ENCODE measurements at places on chromosomes 2 and 18.
A peak's percentile ranks its signal among the peaks of the same experiment; 100 is the strongest.

GRCh38 chr2:118309946-118310680 is 221.8 kb downstream of the INSIG2 start:
- peak; percentile 5 for DNase-seq

DNA sequence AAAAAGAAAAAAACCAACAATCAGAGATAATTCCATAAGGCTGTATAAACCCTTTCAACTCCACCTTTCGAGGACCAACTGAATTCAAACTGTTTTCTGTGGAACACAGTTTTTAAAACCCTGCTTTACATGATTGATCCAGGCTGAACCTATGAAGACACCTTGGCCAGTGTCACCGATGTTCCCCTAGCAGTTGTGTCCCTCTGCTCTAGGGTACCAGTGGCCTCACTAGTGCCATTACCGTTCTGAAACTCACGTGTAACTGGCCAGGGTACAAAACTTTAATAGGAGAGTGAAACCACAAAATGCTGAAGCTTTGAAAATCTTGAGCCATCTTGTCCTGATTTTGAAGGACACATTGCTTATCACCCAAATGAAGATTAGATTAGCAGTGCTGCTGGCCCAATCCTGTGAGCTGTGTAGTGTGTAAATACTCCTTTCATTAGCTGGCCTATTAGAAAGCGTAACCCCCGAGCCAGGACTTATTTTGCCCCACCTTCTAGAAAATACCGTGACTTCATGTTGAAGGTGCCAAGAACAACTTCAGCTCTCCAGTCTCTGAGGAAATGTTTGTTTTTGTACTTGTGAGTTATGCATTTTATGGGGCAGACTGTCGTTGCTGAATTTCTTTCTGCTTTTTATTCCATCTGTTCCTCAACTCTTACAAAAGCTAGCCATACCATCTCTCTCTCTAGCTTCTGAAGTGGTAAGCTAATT is 147.8 kb upstream of the MAP3K20 start:
- DNase-seq: no peak

DNA sequence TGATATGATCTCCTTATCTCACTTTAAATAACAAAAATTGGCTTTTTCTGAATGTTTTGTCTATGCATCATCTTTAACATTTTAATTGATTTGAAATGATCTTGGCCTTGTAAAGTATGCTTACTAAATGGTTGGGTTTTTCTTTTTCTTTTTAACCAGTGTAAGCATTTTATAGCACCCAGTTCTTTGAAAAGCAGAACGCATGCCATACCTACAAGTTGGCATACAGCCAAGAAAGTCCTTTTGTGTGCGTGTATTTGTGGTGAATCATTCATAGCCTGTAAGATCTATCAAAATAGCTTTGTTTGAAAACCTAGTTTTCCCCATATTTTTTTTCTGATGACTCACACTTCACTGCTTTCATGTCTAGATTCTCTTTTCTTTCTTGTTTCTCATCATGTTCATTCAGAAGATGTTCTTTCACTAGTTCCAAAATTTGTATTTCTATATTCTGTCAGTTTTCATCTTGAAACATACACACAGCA is 4.1 kb upstream of the VRK2 start:
- no peak for DNase-seq

GRCh38 chr2:43592443-43592842 is 3.4 kb downstream of the THADA start:
- DNase-seq: no peak

- no peak for DNase-seq
Observed at GRCh38 chr18:75474332-75474731, 46.8 kb upstream of the SMIM21 start.

DNA sequence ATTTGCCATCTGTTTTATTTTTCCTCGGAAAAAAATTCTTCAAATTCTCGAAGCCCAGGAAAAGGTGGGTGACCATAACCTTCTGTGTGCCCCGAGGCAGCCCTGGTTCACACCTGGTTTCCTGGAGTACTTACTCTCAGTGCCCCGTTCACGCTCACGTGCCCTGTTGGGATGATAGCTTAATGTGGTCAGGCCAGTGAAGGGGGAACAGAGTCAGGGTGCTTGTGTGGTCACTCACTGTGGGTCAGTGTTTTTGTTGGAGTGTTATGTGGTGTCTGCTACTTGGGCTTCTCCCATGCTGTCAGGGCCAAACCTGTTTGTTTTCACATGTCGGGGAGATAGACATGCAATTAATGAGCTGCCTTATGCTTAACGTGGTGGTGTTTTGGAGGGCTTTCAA is 78.1 kb downstream of the MAP4K4 start:
- DNase-seq: no peak

DNA sequence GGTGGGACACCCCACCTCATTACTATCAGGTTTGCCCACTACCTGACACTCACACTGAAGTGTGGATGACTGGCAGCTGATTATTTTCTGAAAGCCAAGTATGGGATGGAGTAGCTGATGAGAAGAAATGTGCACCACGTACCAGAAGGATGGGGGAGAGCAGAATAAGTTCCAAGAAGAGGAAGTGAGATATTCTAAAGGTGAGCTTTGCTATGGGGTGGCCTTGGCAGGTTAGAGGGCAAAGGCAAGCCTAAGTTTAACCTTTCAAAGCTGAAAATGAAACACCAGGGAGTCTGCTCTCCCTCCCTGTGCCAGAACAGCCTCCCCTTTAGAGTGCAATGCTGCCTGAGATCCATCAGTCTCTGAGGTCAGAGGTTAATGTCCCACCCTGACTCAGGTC is 196.1 kb upstream of the OSR1 start:
- no peak for DNase-seq

GRCh38 chr2:23486684-23487075 is 101.7 kb downstream of the KLHL29 start:
- DNase-seq: no peak

GRCh38 chr18:27762054-27762453 is 414.9 kb downstream of the CDH2 start:
- DNase-seq: no peak

DNA sequence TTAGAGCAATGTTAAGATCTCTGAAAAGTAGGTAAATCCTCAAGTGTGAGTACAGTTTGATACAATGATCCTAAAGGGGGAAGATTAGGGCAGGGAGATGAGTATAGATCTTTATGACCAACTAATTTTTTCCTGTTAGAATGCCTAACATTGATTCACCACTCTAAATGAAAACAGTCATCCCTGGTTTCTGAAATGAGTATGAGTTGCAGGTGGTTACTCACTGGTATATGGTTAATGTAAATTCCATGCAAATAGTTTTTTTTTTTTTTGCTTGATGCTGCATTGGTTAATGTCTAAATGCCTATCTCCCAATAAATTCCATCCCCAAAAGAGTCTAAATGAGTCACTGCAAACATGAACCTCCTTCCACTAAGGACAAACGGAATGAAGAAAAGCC is 55.0 kb upstream of the SERPINB2 start:
- DNase-seq: no peak

DNA sequence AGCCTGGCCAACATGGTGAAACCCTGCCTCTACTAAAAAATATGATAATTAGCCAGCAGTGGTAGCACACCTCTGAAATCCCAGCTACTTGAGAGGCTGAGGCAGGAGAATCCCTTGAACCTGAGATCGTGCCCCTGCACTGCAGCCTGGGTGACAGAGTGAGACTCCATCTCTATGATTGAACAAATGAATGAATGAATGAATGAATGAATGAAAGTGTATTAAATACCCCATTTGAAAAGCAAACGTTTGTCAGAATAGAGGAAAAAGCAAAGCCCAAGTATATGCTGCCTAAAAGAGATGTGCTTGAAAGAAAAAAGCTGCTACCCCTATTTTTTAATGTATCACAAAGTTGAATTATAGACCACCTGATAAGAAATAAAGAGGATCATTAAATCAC is 89.1 kb upstream of the TTC27 start:
- no peak for DNase-seq

- DNase-seq: no peak
Observed at GRCh38 chr2:176455816-176456291, 186.6 kb downstream of the MTX2 start.

GRCh38 chr2:231886071-231886681 is 40.0 kb downstream of the NPPC start:
- no peak for DNase-seq

DNA sequence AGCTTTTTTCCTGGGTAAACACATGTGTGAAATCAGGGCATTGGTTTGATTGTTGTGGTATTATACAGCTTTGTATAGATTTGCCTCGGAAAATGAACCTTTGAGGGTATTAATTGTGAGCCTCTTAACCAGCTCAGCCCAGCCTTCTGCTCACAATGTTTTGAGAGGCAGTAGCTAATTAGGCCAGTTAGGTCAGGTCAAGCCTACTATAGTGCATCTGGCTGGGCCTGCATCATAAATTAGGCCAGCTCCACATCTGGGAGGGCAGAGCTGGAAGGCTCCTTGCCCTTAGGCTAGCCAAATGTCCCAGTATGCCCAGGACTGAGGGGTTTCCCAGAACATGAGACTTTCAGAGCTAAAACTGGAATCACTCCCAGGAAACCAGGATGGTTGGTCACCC is 43.0 kb downstream of the LRATD1 start:
- DNase-seq: no peak

- no peak for DNase-seq
Observed at GRCh38 chr18:73717570-73717969, 430.1 kb downstream of the FBXO15 start.

GRCh38 chr2:33116799-33117198 is 170.0 kb downstream of the LTBP1 start:
- no peak for DNase-seq

- no peak for DNase-seq
Observed at GRCh38 chr18:4677006-4677405, 221.9 kb upstream of the DLGAP1 start.

DNA sequence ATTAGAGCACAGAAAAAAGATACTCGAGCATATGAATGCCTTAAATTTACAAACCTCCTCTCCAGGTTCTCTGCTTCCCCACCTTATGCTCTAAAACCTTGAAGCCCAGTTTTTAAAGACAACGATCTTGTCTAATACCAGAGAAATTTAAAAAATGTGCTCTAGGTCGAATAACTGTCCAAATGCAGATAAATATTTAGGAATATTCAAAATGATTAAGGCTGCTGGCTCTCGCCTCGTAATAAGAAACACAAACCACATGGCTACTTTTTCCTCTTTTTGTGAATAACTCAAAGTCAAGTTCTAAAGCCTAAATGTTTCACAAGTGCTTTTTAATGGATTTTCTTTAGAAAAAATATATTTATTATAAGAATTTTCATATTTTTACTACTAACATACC is 101.3 kb downstream of the SATB2 start:
- DNase-seq: no peak

GRCh38 chr18:62186499-62186773 is 420 bp downstream of the PIGN start:
- no peak for DNase-seq

DNA sequence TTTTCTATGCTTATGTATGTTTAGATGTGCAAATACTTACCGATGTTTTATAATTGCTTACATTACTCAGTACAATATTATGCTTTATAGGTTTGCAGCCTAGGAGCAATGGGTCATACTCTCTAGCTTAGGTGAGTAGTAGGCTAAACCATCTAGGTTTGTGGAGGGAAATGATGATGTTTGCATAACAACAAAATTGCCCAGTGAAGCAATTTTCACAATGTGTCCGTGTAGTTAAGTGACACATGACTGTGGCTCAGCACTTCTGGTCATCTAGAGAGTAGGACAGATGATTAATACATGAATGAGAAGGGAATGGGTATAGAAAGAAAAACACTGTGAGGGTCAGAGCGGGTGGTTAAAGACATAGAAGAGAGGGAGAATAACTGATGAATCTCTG is 2116.2 kb upstream of the PIK3C3 start:
- DNase-seq: no peak

GRCh38 chr2:203743441-203743981 is 37.1 kb downstream of the CD28 start:
- no peak for DNase-seq

- no peak for DNase-seq
Observed at GRCh38 chr2:126707191-126707590, 51.2 kb downstream of the GYPC start.

- DNase-seq: no peak
Observed at GRCh38 chr2:178328037-178328436, 122.9 kb downstream of the PRKRA start.

DNA sequence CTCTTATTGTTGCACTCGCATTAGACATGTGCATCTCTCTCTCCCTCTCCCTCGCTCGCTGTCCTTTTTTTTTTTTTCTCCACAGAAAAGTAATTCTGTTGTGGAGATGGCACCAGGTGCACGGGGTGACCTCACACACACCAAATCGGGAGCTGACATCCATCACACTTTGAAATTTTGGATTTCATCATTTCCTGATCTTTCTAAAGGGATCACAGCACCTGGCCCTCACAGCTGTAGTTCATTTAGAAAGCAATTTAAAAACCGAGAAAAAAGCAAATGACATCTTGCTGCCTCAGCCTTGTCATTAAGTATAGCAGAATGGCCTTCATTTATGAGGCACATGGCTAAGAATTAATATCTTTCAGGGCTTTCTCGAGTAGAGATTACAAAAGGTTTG is 717.2 kb downstream of the RNF144A start:
- no peak for DNase-seq

- DNase-seq: no peak
Observed at GRCh38 chr2:43101751-43102150, 124.7 kb downstream of the ZFP36L2 start.

DNA sequence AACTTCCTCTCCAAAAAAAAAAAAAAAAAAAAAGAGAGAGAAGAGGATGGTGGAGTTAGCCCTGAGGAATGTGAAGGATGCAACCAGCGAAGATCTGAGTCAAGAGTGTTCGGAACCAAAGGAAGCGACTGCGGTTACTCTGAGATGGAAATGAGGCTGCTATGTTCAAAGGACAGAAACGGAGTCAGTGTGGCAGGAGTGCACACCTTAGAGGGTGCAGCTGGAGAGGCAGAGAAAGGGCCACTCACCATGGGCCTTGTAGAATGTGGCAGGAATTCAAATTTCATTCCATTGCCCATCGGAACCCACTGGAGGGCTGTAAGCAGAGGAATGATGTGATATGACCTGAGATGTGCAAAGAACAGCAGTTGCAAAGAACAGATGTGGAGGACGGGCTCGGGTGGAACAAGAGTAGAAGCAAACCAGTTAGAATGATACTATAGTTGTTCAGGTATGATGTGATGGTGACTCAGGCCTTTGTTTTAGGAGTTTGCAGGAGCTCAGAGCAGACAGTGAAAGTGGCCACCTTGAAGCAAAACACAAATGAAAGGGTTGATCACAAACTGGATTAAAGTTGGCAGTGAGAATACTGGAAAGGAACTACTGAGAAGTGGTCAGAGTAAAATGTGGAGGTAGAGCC is 22.6 kb downstream of the ITGA6 start:
- no peak for DNase-seq

DNA sequence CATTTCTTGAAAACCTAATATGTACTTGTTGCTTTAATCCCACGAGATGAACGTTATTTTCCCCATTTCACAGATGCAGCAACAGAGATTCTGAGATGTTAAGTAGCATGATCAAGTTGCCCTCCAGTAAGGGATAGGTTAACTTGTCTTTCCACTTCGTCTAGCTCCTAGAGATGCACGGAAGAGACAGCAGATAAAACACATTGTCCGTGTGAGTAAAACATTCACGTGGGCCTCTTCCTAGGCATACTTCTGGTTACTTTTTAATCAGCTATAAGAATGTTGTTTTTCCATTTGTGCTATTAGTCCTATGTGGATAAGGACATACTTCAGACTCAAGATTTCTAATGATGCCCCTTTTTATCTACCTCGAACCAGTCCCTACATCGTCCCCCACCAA is 1.2 kb upstream of the ARHGAP28 start:
- no peak for DNase-seq

Data from stimulated activated CD8-positive, alpha-beta memory T cell treated with anti-CD3 and anti-CD28 coated beads, Interleukin-7, amount 100 ng/mL, for 1 hour (primary cell).